ENCODE measurements at places on chromosomes 11 and 22. TPM values are rescaled to one million over a fixed set of nuclear protein-coding genes. Genes with fewer than 3 reads are reported as not detected.

- no peak for DNase-seq
Measured at GRCh38 chr11:78722786-78723185, 148.1 kb upstream of the NARS2 start.

DNA sequence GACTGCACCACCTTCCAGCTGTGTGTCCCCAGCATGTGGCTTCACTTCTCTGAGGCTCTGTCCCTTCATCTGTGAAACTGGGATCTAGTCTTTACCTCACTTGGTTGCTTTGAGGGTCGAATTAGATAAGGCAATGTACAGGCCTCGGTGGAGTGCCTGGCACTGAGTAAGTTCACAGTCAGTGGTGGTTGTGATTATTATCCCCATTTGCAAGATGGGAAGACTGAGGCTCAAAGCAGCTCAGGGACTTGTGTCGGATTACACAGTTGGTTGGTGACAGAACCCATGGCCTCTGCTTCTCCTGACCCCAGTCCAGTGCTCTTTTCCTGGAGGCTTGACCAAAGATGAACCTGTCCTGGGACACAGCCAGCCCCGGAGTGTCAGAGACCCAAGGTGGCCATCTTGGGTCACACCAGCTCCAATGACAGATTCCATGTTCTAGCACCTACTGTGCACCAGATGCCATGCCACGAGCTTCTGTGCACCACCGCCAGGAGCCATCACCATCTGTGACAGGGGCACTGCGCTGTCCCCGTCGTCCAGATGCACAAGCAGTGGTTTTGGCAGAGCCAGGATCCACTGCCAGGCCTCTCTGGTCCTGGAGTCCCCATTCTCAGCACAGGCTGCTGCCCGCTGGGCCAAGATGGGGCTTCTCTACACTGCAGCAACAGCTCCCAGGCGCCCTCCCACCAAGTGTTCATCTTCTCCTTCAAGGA is 60.5 kb downstream of the IGLL1 start:
- DNase-seq = no peak

- no peak for DNase-seq
Measured at GRCh38 chr22:35008213-35008612, 57.7 kb upstream of the ISX start.

DNA sequence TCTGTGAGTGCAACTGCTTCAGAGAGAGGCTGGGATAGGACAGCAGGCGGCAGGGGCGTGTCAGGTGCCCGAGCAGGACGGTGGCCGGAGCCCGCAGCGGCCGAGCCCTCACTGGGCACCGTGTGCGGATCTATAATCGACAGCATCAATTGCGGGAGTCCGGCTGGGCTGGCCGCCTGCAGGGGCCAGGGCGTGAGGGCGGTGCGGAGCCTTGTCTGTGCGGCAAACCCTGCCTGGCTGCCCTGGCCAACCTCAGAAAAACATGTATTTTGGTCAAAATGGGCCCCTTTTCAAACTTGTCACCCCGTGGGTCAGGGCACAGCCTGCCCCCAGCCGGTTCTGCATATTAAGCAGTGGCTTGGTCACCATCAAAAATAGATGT is 91.3 kb upstream of the KCNQ1OT1 start:
- DNase-seq = no peak

Gene CKAP5
- 60.0 TPM for total RNA-seq

Gene C11orf91
- 2.0 TPM for total RNA-seq

Gene DDI1
- not detected for total RNA-seq

Gene TYR
- not detected for total RNA-seq
